ENCODE measurements at places on chromosomes 12 and 14.

- no peak for DNase-seq
Observed at GRCh38 chr14:100884456-100884855, 19.1 kb downstream of the RTL1 start.

DNA sequence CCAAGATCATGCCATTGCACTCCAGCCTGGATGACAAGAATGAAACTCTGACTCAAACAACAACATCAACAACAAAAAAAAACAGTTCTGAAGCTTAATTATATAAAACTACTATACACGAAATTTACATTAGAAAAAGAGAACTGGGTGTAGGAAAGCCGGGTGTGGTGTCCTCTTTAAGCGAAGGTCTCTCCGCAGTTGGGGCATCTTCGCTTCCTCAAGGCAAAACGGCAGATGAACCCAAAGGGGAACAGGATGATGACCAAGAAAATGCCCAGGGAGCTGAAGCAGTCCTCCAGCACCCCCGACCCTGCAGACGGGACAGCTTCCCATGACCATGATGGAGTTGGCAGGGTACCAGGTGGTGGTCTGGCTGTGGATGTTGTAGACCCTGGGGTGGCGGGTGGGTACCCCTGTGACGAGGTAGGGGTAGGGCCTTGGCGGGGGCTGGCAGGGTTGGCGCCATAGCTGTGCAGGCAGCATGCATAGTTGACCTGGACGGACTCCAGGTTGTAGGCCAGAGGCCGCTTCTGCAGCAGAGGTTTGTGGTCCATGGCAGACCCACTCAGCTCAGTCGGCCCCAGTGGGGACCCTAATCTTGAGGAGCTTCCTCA lies 18.2 kb upstream of the BCAT1 start:
- no peak for DNase-seq

- DNase-seq: no peak
Observed at GRCh38 chr12:113361574-113362370, 3.4 kb downstream of the PLBD2 start.

- no peak for DNase-seq
Observed at GRCh38 chr12:83408146-83408545, 721.4 kb downstream of the TMTC2 start.

GRCh38 chr12:123145211-123145610 lies 5.7 kb downstream of the PITPNM2 start:
- no peak for DNase-seq

- DNase-seq: no peak
Observed at GRCh38 chr12:111251058-111251730, 117.7 kb downstream of the PHETA1 start.

- DNase-seq: no peak
Observed at GRCh38 chr12:106248846-106249371, 1.1 kb upstream of the CKAP4 start.

DNA sequence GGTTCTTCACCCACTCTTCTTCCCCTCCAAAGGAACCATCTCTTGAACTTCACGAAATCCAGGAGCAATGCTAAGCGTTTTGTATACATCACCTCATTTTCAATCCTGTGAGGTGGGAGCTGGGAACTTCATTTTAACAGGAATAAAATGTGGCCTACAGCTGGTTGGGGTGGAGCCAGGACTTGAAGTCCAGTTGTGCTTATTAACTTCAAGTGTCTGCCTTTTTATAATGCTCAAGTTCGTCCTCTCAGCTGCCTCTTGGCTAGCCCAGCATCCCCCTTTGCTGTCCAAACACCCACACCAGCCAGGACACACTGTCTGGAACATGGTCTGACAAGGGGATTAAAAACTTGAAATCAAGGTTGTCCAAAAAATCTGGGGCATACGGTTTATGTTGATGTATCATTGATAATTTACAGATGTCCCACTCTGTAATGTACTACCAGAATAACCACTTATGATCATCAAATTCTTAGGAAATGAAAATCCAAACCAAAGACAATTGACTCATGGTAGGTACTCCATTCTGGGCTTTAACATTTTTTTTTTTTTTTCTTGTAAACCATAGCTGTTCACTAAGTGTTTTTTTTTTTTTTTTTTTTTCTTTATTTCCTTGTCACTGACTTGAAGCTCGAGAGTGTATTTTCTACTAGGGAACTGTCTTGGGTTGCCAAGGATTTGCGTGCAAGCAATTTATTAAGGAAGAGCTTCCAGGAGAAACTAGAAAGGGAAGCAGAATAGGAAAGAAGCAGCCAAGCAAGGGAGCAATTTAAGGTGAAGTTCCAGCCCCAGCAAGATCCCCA lies 252.3 kb downstream of the EFCAB11 start:
- no peak for DNase-seq

DNA sequence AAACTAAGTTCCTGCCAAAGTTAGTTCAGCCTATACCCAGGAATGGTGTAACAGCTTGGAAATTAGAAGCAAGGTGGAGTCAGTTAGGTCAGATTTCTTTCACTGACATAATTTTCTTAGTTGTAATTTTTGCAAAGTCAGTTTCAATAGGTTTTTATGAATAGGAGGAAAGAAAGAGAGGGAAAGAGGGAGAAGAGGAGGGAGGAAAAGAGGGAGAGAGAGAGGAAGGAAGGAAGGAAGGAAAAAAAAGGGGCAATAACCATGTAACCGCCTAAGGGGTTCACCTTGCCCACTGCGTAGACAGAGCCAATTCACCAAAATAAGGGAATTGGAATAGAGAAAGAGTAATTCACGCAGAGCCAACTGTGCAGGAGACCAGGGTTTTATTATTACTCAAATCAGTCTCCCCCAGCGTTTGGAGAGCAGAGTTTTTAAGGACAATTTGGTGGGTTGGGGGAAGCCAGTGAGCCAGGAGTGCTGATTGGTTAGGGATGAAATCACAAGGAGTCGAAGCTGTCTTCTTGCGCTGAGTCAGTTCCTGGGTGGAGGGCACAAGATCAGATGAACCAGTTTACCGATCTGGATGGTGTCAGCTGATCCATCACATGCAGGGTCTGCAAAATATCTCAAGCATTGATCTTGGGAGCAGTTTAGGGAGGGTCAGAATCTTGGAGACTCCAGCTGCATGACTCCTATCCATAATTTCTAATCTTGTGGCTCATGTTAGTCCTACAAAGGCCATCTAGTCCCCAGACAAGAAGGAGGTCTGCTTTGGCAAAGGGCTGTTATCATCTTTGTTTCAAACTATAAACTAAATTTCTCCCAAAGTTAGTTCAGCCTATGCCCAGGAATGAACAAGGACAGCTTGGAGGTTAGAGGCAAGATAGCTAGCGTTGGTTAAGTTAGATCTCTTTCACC lies 126.0 kb upstream of the AMIGO2 start:
- no peak for DNase-seq

DNA sequence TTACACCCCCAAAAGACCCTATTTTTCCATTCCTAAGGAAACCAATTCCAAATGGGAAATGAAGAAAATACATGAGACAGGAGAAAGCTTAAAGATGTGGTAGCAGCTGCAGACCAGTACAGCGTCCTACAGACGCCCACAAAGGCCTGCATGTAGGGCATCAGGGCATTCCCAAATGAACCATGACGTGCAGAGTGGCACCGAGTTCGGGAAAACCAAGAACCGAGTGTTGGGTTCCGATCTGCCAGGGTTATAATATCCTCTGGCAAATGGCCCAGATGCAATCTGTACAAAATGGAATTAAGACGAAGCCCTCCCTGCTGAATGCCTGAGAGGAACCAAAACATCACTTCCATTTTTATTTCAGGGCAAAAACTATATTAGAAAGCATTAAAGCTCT lies 34.4 kb upstream of the SELPLG start:
- no peak for DNase-seq

DNA sequence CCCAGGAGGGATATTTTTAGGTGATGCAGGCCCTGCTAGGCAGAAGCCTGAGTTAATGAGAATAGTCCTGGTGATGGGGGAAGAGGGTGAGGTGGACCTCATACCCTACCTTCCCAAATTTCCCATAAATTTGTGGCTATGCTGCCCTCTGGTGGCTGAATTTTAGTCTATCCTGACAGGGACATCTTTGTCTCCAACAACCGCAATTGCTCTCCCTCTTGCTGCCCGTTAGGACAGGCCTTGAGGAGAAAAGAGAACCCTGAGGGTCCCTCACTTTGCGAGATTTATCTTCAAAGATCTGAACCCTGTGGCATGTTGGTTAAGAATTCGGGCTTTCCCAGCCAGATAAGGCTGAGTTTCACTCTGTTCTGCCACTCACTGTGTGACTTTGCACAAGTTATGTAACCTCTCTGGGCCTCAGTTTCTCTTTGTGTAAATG lies 9.8 kb upstream of the ZNF385A start:
- no peak for DNase-seq

DNA sequence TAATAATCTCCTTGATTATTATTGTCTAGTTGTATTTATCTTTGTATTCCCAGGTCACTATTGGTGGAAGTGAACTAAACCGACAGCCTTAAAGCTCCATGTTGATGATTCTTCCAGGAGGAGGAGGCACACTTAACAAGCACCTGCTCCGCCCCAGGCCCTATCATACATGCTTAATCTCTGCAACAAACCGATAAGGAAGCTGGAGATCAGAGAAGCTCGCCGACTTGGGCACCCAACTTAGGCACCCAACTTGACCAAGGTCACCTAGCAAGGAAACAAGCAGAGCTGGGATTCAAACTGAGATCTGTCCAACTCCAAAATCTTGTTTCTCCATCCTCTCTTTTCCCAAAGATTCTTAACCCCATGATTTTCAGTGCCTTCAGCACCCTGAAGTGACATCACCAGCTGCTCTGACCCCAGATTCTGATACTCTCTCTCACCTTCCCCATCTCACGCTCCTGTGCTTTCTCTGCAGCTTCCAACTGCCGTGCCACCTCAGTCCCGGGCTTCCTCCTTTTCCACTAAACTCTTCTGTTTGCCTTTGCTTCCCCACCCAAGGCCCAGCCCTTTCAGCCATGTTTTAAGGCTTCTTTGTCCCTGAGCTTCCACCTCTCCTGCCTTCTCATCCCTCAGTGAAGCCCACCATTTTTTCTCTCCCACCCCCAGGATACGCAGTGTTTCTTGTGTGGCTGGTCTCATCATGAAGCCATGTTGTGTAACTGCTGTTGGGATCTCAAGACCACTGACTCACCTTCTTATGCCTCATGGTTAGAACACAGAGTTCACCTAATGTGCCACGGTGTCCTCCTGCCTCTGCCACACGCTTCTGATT lies 6.6 kb upstream of the KRT18 start:
- no peak for DNase-seq

DNA sequence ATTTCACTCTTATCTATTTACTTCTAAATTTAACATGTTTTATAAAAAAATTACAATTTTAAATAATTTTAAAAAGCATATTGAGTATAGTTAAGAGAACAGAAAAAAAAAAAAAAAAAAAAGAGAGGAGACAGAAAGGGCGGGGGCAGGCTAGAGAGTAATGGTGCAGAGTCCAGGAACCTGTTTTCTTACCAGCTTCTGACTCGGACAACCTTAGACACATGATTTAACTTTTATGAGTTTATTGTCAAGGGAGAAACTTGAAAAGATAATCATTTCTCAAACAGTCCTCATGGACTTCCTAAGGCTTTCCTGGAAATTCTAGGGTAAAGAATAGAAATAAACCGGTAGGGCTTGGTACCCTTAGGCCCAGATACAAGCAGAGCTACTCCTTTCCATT lies 84.3 kb downstream of the RPS6KA5 start:
- DNase-seq: no peak

GRCh38 chr12:121579981-121580868 lies 598 bp downstream of the KDM2B start:
- DNase-seq: peak; percentile 78

- DNase-seq: no peak
Observed at GRCh38 chr12:43177276-43177675, 374.7 kb downstream of the ADAMTS20 start.

DNA sequence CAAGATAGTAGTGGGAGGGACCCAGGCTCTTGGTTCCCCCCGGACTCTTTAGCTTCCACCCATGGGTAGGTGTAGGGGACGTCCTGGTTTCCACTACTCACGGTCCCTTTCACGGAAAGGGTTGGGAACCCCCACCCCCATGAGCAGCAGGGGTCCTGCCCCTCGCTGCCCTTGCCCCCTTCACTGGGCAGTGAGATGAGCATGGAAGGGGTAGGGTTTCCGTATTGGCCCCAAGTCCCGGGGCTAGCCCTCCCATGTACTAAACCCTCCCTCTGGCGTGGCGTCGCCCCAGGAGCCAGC lies 12.7 kb downstream of the AGAP2 start:
- no peak for DNase-seq

- DNase-seq: no peak
Observed at GRCh38 chr12:132354211-132354981, 25.0 kb upstream of the GALNT9 start.

DNA sequence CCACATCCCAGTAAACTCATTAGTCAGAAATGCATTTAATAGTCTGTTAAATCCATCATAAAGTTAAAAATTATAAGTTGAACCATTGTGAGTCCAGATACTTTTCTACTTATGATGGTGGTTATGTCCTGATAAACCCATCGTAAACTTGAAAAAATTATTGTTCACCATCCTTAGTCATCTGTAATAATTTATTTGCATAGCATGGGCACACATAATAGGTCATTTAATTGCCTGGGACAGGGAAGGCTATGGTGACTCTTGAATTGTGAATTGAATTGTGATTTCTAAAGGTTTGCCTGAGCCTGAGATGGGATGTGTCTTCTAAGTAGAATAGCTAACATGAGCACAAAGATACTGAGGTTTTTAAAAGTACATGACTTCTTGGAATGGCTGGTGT lies 21.5 kb downstream of the ZDHHC17 start:
- DNase-seq: no peak

GRCh38 chr14:50667684-50667995 lies 466 bp downstream of the SAV1 start:
- DNase-seq: no peak

- no peak for DNase-seq
Observed at GRCh38 chr12:54300225-54300731, 537 bp downstream of the NFE2 start.

- no peak for DNase-seq
Observed at GRCh38 chr14:84856751-84857534, 673.0 kb upstream of the FLRT2 start.

- no peak for DNase-seq
Observed at GRCh38 chr14:50001999-50002925, 109.4 kb downstream of the ARF6 start.

DNA sequence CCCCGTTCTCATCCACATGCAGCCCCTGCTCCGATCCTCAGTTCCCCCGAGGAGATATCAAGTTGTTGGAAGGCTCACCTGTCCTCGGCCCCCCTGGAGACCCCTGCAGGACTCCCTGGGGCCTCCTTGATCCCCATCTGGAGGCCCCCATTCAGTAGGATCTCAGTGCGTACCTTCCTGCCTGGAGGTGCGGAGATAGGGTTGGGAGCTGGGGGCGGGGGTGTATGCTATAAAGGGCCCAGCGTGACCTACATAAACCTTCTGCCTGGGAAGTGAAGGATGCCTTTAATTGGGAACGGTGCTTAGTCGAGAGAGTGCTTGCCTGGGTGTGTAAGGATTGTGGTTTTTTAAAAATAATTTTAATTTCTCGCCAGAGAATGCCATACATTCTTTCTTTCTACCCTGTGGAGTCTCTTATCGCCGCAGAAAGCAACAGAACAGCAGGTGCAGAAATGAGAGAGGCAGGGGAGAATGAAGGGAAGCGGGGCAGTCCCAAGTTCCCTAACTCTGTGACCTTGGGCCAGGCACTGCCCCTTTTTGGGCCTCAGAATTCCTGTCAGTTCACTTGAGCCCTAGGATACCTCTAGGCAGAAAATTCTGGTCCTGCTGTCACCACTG lies 153.7 kb downstream of the TSPAN9 start:
- no peak for DNase-seq

- no peak for DNase-seq
Observed at GRCh38 chr14:47389535-47389934, 285.9 kb downstream of the MDGA2 start.

GRCh38 chr12:110670161-110670701 lies 18.7 kb downstream of the HVCN1 start:
- no peak for DNase-seq

- DNase-seq: peak; percentile 76
Observed at GRCh38 chr12:49706351-49707127, 666 bp downstream of the FMNL3 start.

GRCh38 chr14:50763382-50764007 lies 67.5 kb downstream of the NIN start:
- no peak for DNase-seq
